Gastrocnemius medialis (tissue), 4 donors: ENCODE measurements at places on chromosomes 6 and 20. TPM values are rescaled to one million over a fixed set of nuclear protein-coding genes. Genes with fewer than 3 reads are reported as not detected.

- H3K4me1 ChIP-seq = no peaks in the 10 kb centered on the region
- no peak overlapping the region for H3K4me3 ChIP-seq
- no peak for DNase-seq
- no peaks in the 10 kb centered on the region for H3K36me3 ChIP-seq
- no peak overlapping the region for H3K27ac ChIP-seq
Observed at GRCh38 chr6:165685302-165685701, 22.3 kb upstream of the PDE10A start.

The OR2J3 gene
- total RNA-seq = not detected

GRCh38 chr6:33740204-33740608 lies 6.5 kb downstream of the IP6K3 start:
- H3K27ac ChIP-seq = peak overlapping the region; percentile 99
- no peaks in the 10 kb centered on the region for H3K27me3 ChIP-seq
- H3K4me1 ChIP-seq = peaks cover 53% of the 10 kb centered on the region
- peaks cover 52% of the 10 kb centered on the region for H3K36me3 ChIP-seq
- H3K4me3 ChIP-seq = peak overlapping the region; percentile 22
- peak; percentile 89 for DNase-seq

DNA sequence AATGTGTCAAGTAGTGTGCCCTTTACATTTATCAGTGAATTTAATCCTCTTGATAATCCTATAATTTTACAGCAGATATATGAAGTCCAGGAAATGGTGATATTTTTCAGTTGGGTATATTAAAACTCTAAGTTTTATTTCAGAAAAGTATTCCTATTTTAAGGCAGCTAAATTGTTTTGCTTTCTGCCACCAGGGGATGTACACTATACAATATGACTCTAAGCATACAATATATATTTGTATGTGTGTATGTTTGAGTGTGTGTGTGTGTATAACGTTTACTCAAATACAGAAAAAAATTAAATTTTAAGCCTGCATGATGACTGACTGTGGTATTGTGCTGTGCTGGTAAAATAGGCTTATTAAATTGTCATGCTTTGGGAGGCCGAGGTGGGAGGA lies 102.0 kb upstream of the RUNX2 start:
- no peak for DNase-seq
- H3K27me3 ChIP-seq = no peaks in the 10 kb centered on the region
- no peak overlapping the region for H3K27ac ChIP-seq
- no peaks in the 10 kb centered on the region for H3K4me1 ChIP-seq
- no peaks in the 10 kb centered on the region for H3K36me3 ChIP-seq
- H3K4me3 ChIP-seq = no peak overlapping the region

DNA sequence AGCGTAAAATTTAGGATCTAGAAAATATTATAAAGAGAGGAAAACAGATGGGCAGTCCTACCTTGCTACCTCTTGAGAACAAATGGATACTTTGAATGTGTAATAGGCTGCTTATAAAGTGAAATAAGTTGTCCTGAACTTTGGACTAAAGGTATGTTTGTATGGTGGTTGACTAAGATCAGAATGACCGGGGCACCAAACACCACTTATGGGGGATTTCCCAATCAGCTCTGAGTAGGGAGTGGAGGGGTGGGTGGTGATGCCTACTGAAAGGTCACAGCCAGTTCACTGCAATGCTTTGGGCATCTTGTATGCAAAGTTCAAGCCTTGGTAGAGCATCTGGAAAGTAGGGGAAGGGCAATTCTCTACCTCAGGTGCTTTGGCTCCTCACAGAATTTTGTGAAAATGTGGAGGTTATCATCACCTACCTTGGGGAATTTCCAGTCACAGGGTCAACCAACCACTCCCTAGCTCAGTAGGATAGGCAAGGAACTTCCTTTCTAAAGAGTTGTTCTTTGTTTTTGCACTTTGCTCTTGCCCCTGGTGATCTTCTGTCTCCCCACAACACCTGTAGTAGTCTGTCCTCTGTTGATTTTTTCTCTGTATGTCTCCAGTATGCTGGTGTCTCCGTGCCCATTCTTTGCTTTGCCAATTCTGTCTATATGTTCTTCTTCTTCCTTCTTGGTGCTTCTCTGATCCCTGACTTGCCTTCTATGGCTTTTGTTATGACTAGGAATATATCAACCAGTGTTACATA lies at the start of gene TRIM31:
Gene TRIM31, minus strand, starts transcription at position 88 of the 757 bp plus-strand sequence. CDS start 285 bp downstream, outside the sequence.
- H3K4me1 ChIP-seq = no peaks in the 10 kb centered on the region
- H3K4me3 ChIP-seq = no peak within 1 kb of the TSS
- no peak for DNase-seq
- H3K36me3 ChIP-seq = no peaks in the 10 kb centered on the region

The TNNC2 gene
- 2,969 TPM for total RNA-seq

The KCNQ5 gene
- 5.3 TPM for total RNA-seq

The SAPCD1 gene
- total RNA-seq = not detected

DNA sequence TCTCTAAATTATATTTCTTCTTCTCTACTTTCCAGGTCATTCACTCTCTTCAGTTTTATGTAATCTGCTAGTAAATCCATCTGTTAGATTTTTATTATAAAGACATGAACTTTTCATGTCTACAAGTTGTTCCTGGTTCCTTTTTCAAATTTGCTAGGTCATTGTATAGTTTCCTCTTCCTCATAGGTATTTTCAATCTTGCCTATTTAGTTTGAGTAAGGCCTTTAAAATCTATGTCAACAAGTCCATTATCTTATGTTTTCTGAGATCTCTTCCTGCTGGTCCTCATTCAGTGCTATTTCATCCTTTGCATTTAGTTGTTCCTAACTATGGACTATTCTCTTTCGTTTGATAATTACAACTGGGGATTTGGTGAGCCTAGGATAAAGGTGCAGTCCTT lies 11.0 kb downstream of the RRBP1 start:
- no peak overlapping the region for H3K27ac ChIP-seq
- H3K4me3 ChIP-seq = no peak overlapping the region
- no peaks in the 10 kb centered on the region for H3K36me3 ChIP-seq
- no peaks in the 10 kb centered on the region for H3K27me3 ChIP-seq
- peaks cover 8% of the 10 kb centered on the region for H3K4me1 ChIP-seq

DNA sequence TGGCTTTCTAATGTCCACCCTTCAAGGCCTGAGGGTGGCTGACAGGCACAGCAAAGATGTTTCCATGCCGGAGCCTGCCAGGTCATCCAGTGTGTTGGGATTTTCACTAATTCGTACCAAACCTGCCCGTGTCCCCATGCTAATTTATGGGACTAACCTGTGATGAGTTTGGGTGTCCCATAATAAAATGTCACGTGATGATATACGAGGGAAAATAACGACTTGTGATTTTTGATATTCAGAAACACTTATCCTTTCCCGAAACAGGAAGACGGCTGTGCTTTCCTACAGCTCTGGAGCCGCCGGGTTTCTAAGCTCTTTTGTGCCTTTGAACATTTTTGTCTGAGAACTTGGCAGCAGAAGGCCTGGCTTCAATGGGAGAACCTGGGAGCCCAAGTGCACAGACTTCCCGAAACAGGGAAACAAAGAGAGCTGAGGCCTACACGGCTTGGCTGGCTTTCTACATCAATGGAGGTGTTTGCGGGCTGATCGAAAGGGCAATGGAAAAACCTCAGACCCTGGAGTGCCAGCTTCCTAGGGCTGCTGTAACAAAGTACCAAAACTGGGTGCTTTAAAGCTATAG lies 171.9 kb upstream of the JARID2 start:
- no peaks in the 10 kb centered on the region for H3K4me1 ChIP-seq
- no peak for DNase-seq
- H3K4me3 ChIP-seq = no peak overlapping the region
- no peaks in the 10 kb centered on the region for H3K27me3 ChIP-seq

- no peak overlapping the region for H3K4me3 ChIP-seq
- no peaks in the 10 kb centered on the region for H3K4me1 ChIP-seq
- H3K36me3 ChIP-seq = no peaks in the 10 kb centered on the region
- DNase-seq = no peak
Observed at GRCh38 chr20:22909436-22909835, 125.7 kb upstream of the SSTR4 start.

The SLC29A1 gene
- total RNA-seq = 34.6 TPM

DNA sequence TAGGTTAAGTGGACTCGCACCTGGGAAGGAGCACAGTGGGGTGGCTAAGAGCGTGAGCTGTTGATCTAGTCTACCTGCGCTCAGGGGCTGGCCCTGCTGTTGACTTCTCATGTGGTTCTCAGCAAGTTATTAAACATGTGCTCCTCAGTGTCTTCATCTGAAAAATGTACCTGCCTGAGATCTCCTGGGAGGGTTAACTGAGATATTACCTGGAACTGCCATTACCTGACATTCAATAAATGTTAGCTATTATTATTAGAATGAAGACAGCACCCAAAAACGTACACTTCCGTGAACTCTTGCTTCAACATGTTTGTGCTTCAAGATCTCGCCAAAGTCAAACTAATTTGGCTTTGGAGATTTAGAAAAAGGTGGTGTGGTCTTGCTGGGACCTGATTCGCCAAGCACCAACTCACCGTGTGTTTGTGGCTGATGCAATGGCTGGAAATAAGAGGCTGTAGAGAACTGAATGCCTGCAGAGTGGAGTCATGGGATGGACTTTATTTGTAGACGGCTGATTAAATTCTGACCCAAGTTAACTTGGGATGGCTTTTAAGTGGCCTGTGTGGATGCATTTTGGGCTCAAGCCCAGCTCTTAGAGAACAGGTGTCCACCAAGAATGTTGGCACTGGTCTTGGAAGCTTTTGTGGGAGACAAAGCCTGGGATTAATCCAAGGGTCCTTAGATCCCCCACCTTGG lies 692.9 kb downstream of the QKI start:
- peaks cover 51% of the 10 kb centered on the region for H3K4me1 ChIP-seq
- H3K27ac ChIP-seq = peak overlapping the region; percentile 98

The HSPA1L gene
- total RNA-seq = 7.1 TPM

- no peaks in the 10 kb centered on the region for H3K36me3 ChIP-seq
- no peaks in the 10 kb centered on the region for H3K27me3 ChIP-seq
- no peak for DNase-seq
- no peak overlapping the region for H3K27ac ChIP-seq
- no peak overlapping the region for H3K4me3 ChIP-seq
Observed at GRCh38 chr6:29720863-29721262, 2.4 kb upstream of the HLA-F start.

- H3K36me3 ChIP-seq = no peaks in the 10 kb centered on the region
- H3K4me1 ChIP-seq = no peaks in the 10 kb centered on the region
- no peak overlapping the region for H3K27ac ChIP-seq
- H3K27me3 ChIP-seq = no peaks in the 10 kb centered on the region
- no peak overlapping the region for H3K4me3 ChIP-seq
Observed at GRCh38 chr6:85493389-85493788, 43.5 kb downstream of the NT5E start.

The ANKRD66 gene
- total RNA-seq = not detected

The PFDN4 gene
- 62.9 TPM for total RNA-seq

- peaks cover 30% of the 10 kb centered on the region for H3K4me1 ChIP-seq
- DNase-seq = no peak
- peak overlapping the region; percentile 98 for H3K27ac ChIP-seq
- H3K4me3 ChIP-seq = peak overlapping the region; percentile 94
Observed at GRCh38 chr6:89084954-89085353, 4.4 kb downstream of the PNRC1 start.

- no peaks in the 10 kb centered on the region for H3K27me3 ChIP-seq
- no peaks in the 10 kb centered on the region for H3K36me3 ChIP-seq
- peaks cover 3% of the 10 kb centered on the region for H3K4me1 ChIP-seq
- H3K4me3 ChIP-seq = no peak overlapping the region
- no peak overlapping the region for H3K27ac ChIP-seq
- no peak for DNase-seq
Observed at GRCh38 chr6:146876271-146877151, 277.7 kb downstream of the ADGB start.

The SIRPB1 gene
- total RNA-seq = 1.8 TPM

- DNase-seq = no peak
- H3K4me1 ChIP-seq = no peaks in the 10 kb centered on the region
- no peak overlapping the region for H3K27ac ChIP-seq
- H3K36me3 ChIP-seq = no peaks in the 10 kb centered on the region
- no peaks in the 10 kb centered on the region for H3K27me3 ChIP-seq
- no peak overlapping the region for H3K4me3 ChIP-seq
Observed at GRCh38 chr6:6586671-6587526, 1.6 kb upstream of the LY86 start.

DNA sequence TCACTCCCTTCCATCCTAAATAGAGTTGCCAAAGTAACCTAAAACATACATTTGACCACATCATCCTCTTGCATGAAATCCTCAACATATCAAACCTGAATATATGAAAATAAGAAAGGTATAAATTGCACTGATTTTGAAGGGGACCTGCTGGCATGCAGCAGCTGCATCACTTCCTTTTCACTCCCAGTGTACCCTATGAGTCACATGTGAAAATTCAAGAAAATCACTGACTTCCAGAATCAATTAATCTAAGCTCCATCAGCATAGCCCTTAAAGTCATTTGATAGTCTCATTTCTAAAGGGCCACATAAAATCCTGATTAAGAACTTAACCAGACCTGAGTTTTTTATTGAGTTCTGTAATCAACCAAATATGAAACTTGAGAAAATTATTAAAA lies 24.3 kb downstream of the SNX14 start:
- H3K27me3 ChIP-seq = no peaks in the 10 kb centered on the region
- H3K36me3 ChIP-seq = peaks cover 43% of the 10 kb centered on the region
- no peaks in the 10 kb centered on the region for H3K4me1 ChIP-seq
- no peak for DNase-seq
- no peak overlapping the region for H3K27ac ChIP-seq

GRCh38 chr6:152634773-152635172 lies 2.4 kb downstream of the SYNE1 start:
- H3K27me3 ChIP-seq = no peaks in the 10 kb centered on the region
- no peak for DNase-seq
- H3K4me1 ChIP-seq = peaks cover 6% of the 10 kb centered on the region
- peak overlapping the region; percentile 58 for H3K4me3 ChIP-seq
- no peaks in the 10 kb centered on the region for H3K36me3 ChIP-seq
